M059J (cell line): ENCODE measurements at places on chromosomes 4 and X. TPM values are rescaled to one million over a fixed set of nuclear protein-coding genes. Genes with fewer than 3 reads are reported as not detected.
A peak's percentile ranks its signal among the peaks of the same experiment; 100 is the strongest.

SCARB2 gene
- 97.3 and 105 TPM in 2 replicates for total RNA-seq

DNA sequence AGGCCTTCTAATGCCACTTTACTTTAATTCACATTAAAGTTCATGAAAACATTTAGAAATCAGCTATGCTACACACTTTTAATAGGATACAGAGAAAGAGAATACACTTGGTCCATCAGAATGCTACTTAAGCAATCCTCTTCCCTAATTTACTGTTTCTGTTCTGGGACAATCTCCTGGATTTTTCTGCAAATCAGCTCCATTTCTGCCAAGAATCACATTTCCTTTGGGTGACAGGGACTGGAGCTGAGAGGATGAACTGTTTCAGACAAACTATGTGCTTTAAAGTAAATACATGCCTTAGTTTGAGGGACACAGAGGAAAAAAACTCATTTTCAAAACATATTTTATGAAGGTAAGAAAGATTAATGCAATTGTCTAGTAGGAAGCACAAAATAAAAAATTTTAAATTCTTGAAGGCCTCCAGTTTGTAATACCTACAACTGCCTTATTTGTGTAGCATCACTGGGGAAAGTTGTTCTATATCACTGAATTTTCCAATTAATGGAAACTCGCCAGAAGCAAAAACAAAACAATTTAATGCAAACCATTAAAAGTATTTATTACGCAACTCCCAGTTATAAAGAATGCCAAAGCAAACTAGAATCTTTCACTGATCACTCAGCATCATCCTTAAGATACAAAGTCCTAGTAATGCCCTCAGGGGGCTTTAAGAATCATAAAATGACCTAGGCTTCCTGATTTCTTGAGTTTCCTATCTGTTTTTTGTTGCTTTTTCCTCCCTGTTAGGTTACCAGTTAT, 36.3 kb downstream of the BCLAF3 start:
- DNase-seq = no peak

GRCh38 chrX:125219852-125220251, 99.8 kb upstream of the TEX13C start:
- DNase-seq = no peak

GRCh38 chrX:120725874-120726273, 96.0 kb upstream of the C1GALT1C1 start:
- no peak for DNase-seq

GRCh38 chrX:16215660-16216059, 48.4 kb downstream of the MAGEB17 start:
- DNase-seq = no peak

DNA sequence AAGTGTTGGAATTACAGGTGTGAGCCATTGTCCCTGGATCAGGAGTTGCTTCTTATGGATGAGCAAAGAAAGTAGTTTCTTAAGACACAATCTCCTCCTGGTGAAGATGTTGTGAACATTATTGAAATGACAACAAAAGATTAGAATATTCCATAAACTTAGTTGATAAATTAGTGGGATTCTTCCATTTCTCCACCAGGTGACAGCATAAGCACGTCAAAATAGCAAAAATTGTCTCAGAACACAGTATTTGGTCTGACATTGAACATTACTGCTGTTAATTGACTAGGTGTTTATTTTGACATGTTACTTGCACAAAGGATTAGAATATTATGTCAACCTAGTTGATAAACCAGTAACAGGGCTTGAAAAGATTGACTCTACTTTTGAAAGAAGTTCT, 21.6 kb downstream of the CLDN34 start:
- DNase-seq = peak; percentile 36

GRCh38 chr4:94976371-94977011, 218.7 kb downstream of the BMPR1B start:
- DNase-seq = peak; percentile 13

TNIP3 gene
- total RNA-seq = 0.10 TPM in 1 of 2 replicates, not detected in the other

RBM46 gene
- not detected in 2 replicates for total RNA-seq
